ENCODE measurements at places on chromosomes 16 and 17.

DNA sequence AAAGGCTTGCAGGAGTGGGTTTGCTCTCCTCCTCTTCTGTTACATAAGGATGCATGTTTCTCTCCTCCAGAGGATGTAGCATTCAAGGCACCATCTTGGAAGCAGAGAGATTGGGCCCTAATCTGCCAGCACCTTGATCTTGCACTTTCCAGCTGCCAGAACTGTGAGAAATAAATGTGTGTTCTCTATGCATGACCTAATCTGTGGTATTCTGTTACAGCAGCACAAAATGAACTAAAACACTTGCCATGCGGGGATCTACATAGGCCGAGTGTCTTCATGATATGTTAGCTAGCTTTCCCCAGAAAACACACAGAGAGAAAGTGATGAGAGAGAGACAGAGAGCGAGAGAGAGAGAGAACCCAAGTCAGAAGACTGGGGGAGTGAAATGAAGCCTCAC lies 273.5 kb downstream of the UTP18 start:
- no peak for DNase-seq

DNA sequence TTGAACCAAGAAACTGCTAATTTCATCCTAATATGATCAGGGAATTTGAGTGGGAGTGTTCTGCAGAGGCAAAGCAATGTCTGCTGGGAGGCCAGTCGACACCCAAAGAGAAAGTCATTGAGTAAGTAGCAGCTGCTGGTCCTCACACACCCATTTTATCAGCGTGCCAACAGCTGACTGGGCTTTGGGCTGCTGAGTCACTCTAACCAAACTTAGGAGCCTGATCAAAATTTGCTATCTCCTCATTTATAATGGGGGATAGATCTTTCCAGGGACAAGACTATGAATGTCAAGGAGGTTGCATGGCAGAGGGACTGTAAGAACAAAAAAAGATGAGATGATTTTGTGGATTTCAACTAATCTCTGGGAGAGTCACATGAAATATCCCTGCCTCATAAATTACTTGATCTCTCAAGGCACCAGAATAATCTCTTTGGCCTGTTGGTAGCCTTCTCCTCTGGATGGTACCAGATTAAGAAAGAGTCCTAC lies 32.9 kb downstream of the CPSF4L start:
- DNase-seq, result peak; percentile 70

DNA sequence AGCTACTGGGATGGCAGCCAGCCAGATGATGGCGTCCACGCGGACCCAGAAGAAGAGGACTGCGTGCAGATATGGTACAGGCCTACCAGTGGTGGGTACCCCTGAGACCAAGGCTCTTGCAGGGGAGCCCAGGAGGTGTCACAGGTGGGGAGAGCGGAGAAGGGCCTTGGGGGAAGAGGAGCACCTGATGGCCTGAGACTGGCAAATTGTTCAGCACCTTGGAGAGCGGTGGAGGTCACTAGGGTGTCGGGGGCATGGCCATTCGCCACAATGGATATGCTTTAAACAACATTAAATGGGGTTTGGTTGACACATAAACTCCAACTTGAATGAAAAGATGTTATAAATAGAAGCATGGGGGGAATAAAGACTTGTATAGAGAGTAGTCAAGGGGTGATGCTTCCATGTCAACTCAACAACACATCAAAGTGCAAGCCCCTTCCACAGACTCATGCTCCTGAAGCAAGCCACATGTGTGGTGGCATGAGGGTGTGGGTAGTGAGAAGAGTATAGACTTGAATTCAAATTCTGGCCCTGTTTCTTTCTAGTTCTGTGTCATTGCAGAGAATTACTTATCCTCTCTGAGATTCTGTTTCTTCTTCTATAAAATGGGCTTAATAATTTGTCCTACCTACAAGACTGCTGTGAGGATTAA lies 22.2 kb downstream of the CLEC19A start:
- DNase-seq, result no peak

GRCh38 chr16:72848028-72848400 lies 199.9 kb downstream of the ZFHX3 start:
- no peak for DNase-seq

GRCh38 chr17:70024253-70024652 lies 50.8 kb upstream of the KCNJ16 start:
- no peak for DNase-seq

GRCh38 chr16:50467943-50468748 lies 80.0 kb upstream of the NKD1 start:
- no peak for DNase-seq

DNA sequence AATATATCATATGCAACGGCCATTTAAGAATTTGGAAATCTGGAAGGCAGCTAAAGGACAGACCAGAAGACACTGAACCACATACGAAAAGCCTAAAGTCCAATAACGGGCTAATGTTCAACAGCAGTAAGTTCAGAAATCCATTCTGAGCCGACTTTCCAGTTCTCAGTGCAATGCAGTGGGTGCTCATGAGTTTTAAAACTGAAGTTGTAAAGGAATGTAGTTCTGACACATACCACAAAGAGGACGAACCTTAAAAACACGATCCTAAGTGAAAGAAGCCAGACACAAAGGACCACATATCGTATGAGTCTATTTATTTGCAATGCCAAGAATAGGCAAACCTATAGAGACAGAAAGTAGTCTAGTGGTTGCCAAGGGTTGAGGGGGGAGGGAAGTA lies 278.3 kb upstream of the ZFHX3 start:
- no peak for DNase-seq

DNA sequence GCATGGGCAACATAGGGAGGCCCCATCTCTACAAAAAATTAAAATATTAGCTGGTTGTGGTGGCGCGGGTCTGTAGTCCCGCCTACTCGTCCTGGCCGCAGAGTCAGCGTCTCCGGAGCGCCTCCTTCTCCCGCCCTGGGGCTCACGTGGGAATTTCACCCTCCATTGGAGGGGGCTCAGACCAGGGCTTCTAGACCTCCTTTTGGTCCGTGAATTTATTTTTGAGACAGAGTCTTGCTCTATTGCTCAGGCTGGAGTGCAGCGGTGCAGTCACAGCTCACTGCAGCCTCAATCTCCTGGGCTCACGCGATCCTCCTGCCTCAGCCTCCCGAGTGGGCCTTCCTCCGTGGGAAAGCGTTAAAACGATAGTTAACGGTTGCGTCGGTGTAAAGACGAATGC lies 394 bp upstream of the NME4 start:
- DNase-seq, result peak; percentile 41

- DNase-seq, result no peak
Observed at GRCh38 chr17:72555052-72555451, 434.2 kb downstream of the SOX9 start.

GRCh38 chr17:48575673-48576478 lies 2.3 kb downstream of the HOXB4 start:
- DNase-seq, result no peak

GRCh38 chr16:1414532-1415260 lies at the start of gene UNKL:
Gene UNKL (minus strand): TSS chr16:1414704. CDS start chr16:1414691, 13 bp downstream.
- peak; percentile 41 for DNase-seq

- peak; percentile 30 for DNase-seq
Observed at GRCh38 chr16:74999219-74999608, 390 bp downstream of the ZNRF1 start.

DNA sequence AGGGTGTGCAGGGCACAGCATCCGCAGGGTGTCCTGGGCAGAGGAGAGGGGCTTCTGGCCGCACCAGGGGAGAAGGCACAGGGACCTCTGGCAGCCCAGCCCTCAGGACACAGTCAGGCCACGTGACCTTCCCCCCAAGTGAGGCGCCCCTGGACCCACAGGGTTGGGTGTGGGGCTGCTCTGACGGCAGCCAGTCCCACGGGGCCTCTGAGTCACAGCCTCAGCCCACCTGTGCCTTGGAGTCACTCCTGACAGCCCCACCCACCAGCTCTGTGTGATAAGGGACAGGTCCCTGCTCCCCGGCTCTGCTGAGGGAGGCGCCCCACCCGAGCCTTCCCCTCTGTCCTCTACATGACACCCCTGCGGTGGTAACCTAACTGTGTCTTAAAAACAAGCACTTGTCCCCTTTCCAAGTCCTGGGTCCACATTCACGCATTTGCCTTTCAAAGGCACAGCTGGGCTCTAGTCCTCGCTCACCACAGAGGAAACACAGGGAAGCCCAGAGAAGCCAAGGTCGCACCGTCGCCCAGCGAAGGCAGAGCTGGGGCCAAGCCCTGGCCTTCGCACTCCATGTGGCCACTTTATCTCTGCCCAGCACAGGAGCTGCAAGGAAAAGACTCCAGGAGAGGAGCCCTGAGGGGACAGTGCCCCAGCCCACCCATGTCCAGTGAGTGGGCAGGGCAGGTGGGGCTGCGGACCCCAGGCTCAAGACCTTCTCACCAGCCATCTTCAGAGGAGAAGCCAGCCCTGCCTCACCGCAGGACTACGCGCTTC lies 5.1 kb upstream of the NPTX1 start:
- no peak for DNase-seq

DNA sequence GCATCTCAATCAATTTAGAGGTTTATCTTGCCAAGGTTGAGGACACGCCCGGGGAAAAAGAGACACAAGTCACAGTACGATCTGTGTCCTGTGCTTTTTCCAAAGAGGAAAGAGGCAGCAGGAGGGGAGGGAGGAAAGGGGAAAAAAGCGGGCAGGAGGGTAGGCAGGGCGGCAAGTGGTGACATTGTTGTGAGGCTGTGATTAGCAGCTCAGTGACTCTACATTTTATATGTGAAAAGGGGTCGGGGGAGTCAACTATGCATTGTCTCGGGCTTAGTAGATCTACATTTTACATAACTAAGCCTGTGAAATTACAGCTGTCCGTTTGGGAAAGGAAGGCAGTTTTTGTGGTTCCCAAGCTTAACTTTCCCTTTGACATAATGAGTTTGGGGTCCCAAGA lies 22.2 kb upstream of the RIPOR1 start:
- no peak for DNase-seq

- DNase-seq, result peak; percentile 11
Observed at GRCh38 chr17:32819035-32819434, 57.9 kb downstream of the MYO1D start.

- DNase-seq, result no peak
Observed at GRCh38 chr17:37338847-37339246, 36.9 kb upstream of the C17orf78 start.
